Endothelial cell (in vitro differentiated cells): ENCODE measurements at places on chromosomes 11 and 22.

GRCh38 chr11:77340501-77340900, 39.0 kb upstream of the GDPD4 start:
- DNase-seq: no peak

GRCh38 chr22:49733631-49734030, 94.0 kb downstream of the BRD1 start:
- no peak for DNase-seq

DNA sequence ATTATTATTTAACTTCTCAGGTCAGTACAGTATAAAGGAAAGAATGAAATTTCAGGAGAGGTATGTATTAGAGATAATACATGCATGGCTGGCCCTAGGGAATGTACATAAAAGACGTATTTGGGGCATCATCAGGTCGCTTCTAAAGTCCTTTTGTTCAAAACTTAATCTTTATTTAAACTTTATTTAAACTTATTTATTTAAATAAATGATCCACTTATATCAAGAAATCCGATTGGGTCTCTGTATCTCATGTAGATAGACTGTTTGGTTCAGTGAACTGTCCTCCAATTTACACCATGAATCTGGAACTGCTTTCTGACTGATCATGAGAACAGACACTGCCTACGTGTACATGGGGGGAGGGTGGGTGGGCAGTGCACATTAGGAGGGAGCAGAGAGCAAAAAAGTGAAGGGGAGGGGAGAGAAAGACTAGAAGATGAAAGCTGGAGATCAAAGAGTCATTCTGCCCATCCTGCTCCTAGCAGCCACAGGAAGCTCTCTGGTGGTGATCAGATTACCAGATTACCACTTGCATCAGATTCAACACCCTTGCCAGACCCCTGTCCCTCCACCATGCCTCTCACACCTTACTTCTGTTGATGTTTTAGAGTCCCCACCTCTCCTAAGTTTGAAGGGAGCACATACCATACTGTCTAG, 92.1 kb upstream of the MTMR2 start:
- no peak for DNase-seq

DNA sequence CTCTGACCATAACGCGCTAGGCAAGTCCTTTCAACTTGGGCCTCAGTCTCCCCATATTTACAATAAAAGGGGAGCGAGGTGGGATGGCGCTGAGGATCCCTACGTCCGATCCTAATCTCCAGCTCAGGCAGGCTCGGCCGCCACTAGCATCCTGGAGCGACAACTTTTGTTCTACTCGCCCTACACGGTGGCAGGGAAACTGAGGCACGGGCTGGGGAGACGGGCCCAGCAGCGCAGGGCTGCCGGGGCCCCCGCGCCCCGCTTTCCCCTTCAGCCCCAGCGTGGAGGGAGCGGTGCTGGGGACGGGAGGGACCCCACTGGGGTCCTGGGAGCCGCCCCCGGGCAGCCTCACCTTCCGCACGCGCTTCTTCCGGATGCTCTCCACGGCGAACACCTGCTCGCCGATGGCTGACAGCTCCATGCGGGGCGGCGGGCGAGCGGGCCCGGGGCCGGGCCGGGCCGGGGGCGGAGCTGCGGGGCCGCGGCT, 413 bp downstream of the CBX7 start:
- DNase-seq: no peak

GRCh38 chr11:64918017-64918416, 1.0 kb upstream of the ATG2A start:
- DNase-seq: no peak

DNA sequence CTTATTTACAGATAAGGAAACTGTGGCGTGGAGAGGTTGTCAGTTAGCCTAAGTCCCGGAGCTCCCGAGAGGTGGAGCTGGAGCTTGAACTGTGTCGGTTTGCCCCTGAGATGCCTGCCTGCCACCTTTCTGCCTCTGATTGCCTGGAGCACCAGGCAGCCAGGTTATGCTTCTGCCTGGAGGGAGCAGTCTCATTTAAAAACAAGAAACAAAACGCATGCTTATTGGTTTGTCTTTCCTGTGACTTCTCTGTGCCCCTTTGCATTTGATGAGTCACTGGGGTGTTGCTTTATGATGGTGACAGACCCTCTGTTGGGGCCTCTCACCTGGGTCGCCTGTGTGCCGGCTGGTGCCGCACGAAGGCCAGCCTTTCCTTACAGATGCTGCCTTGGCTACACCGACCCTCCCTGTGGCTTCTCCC, 12.2 kb downstream of the AP2A2 start:
- no peak for DNase-seq
